DMS153 (cell line): ENCODE measurements at places on chromosomes 6 and 20.

DNA sequence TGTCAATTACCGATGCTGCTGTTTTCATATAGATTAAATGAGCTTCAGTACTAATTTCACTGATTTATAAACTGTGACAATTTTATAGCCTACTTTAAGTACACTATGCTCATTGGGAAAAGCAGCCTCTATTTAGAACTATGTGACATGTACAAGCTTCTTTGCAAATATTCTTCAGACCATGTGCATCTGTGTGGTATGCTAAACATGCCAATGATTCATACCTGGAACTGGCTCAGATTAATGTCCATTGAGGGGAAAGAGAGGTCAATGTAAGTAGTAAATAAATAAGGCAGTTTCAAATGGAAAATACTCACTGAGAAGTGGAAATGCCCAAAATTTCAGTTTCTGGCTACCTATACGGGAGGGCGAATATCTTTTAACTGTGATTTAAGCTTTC lies 777.7 kb downstream of the C6orf118 start:
- no peak for DNase-seq

DNA sequence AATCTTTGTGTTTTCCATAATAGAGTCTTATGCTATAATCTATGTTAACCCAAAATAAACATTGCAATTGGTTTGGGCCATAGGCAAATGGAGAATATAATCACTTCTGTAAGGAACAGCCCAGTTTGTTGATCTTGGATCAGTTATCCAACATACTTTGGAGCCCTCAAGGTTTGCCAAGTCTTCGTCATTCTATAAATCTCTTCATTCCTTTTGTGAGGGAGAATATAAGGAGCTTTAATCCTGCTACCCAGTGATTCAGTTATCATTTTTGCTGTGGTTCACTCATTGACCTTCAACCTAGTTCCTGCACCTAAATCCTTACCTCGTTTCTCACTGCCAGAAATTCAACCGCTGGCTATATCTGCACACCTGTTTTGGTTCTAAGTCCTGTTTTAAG lies 500.3 kb upstream of the PTCHD4 start:
- DNase-seq, result no peak

GRCh38 chr20:54361475-54361874 lies 113.9 kb upstream of the DOK5 start:
- DNase-seq, result no peak

- no peak for DNase-seq
Measured at GRCh38 chr20:12847872-12848271, 160.9 kb upstream of the SPTLC3 start.

DNA sequence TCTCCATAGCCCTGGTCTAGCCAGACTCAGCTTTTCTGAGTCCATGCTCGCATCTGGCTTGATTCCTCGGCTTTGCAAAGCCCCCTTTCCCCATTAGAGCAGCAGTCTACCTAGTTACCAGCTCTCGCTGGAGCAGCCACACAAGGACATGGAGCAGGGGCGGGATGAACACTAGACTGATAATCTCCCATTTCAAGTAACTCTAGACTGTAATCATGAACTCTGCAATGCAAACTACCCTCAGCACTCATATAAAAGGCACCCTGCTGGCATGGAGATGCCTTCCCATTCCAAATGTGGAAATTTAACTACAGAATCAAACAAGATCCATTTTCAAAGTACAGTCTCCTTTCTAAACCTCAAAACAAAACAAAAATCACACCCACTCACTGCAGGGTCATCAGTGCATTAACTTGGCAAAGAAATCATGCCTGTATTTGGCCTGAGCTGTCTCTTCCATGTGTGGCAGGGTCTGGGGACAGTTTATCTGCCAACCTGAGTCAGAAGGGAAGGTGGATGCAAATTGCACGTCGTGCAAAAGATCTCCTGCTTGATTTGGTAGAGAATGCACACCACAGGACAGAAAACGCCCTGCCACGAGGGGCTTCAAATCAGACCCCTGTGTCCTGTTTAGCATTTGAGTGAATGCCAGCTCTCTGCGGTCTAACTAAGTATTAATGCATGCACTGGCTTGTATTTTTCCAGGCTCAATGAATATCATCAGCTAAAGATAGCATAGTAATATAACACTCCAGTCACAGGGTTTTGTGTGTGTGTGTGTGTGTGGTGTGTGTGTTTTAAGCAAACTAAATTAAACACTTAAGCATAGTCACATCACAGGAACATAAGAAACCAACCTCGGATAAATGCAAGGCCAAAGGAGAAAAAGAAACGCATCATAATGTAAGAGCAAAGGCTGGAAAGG lies 85.3 kb downstream of the MYLK4 start:
- no peak for DNase-seq

DNA sequence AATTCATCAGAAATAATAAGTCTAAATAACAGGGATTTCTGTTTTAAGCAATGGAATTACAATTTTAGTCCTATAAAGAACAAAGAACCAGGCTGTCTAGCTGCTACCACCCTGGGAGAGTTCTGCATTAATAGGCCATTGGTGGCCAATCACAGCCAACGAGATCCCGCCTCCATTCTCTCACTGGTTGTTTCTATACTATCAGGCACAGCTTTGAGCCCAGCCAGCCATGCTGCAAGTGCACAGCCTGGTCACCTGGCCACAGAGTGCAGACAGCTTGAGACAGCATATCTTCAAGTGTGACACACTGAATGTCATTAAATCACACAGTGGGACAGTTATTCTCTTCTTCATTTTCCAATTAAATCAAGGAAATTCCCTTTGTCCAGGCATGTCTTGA lies 16.1 kb upstream of the RAB22A start:
- DNase-seq, result no peak

DNA sequence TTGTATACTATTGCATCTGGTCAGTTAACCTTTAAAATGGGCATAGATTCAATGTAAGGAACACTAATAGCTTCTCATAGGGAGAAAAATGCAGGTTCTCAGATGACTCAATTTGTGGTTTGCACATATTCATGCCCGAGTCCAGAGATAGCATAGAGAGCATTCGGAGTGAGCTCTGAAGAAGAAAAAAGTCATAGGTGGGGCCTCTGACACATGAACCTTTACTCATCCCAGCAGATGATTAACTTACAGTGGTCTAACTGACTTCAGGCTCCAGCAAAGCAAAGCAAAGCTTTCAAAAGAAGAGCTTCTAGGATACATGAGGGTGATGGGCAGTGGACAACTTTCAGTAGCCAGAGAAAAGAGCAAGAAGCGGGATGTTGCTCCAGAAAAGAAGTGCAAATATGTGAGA lies 55.3 kb upstream of the BTN3A2 start:
- no peak for DNase-seq
